ENCODE measurements at places on chromosomes 5 and 9.

GRCh38 chr5:674630-675011 is 18.5 kb downstream of the TPPP start:
- DNase-seq, result no peak

DNA sequence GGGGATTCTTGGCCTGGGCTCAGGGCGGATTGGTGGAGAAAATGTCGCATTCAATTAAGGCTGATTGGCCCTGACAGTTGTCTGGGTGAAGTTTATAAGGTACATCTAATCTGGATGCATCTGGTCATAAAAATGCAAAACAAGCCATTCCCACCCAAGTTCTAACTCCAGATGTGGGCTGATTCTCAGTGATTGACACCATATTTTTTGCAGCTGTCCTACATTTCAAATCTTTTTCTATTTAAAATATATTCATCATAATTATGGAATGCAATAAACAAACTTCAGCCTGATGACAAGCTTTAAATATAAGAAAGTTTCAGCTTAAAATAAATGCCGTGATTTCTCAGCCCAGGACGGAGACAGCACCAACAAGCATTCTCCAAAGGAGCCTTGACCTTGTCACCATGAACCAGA is 146.4 kb upstream of the SMIM23 start:
- no peak for DNase-seq

DNA sequence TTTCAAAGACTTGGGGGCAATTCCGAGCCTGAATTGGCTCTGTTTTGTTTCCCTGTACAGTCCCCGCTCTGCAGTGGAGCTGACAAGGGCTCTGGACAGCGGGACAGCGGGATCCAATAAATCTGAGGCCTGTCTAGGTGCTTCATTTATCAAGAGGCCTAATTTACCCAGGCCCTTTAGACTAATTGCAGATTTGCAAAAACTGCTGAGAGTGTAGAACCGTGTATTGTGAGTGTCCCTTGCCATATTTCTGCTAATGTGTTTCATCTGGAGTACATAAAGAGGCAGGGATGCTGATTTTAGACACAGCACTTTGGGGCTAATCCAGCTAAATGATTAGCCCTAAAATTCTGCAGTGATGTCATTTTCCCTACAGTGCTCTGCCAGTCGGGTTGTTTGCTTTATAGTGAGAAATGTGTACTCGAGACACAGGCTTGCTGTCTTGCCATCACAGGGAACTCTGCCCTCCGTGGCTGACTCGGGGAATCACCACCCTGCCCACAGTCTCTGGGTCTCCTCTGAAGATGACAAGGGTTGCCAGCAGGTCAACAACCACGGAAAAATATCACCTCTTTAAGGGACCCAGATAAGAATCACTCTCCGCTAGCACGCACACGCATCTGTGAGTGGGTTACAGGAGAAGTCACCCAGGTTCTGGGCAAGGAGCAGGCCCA is 592.0 kb downstream of the BNC2 start:
- no peak for DNase-seq

- DNase-seq, result no peak
Measured at GRCh38 chr9:127154003-127154389, 31.6 kb upstream of the ANGPTL2 start.

DNA sequence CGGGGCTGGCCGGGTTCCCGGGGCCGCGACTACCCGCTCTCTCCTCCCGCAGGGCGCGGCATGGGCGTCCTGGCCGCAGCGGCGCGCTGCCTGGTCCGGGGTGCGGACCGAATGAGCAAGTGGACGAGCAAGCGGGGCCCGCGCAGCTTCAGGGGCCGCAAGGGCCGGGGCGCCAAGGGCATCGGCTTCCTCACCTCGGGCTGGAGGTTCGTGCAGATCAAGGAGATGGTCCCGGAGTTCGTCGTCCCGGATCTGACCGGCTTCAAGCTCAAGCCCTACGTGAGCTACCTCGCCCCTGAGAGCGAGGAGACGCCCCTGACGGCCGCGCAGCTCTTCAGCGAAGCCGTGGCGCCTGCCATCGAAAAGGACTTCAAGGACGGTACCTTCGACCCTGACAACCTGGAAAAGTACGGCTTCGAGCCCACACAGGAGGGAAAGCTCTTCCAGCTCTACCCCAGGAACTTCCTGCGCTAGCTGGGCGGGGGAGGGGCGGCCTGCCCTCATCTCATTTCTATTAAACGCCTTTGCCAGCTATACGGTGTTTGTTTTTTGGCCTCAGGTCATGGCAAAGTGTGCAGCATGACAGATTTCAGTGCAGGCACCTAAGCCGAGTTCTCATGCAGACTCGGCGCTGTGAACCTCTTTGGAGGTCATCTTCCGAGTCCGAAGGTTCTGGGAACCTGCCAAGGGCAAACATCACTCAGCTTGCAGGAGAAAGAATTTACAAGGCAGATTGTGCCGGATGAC is 516 bp downstream of the MRPL41 start:
- no peak for DNase-seq

GRCh38 chr5:6936031-6936430 is 222.8 kb downstream of the TENT4A start:
- DNase-seq, result no peak

DNA sequence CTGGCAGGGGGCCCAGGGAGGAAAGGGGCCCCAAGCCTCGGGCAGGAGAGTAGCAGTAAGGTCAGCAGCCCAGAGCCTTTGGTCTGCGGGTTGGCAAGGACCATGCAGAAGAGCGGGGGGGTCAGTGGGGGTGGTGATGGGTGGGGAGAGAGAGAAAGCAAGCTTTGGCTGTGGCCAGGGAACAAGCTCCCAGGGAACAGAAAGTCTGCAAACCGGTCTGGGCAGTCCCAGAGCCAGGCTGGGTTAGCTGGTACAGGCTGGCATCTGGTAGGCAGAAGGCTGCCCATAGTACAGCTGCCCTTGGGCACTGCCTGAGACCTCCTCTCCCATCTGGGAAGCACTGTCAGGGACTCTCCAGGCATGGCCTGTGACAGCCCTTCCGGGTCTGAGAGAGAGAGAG is 10.5 kb upstream of the EPB41L4B start:
- DNase-seq, result no peak

GRCh38 chr5:88536146-88536545 is 267.5 kb upstream of the TMEM161B start:
- DNase-seq, result no peak

DNA sequence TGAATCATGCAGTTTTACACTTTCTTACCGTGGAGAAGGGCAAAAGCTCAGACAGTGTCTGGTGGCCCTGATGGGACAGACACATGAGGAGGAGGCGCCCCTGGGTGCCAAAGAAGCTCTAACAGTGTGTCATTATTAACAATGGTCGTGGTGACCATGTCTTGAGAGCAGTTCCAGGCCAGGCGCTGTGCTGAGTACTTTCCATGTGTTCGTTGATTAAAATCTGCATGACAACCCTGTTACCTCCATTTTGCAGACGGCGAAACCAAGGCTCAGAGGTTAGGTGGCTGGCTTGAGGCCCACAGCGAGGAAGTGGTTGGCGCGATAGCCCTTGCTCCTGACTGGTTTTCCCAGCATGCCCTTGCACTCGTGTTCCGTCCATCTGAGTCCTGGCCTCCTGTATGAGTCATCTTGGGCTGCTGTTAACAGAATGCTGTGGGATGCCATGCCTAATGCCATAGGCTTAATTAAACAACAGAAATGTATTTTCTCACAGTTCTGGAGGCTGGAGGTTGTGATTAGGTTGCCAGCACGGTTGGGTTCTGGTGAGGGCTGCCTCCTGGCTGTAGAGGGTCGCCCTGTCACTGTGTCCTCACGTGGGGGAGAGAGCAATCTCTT is 92.0 kb downstream of the AMBP start:
- no peak for DNase-seq

GRCh38 chr5:179251276-179251969 is 93.8 kb downstream of the ADAMTS2 start:
- DNase-seq, result no peak

- DNase-seq, result no peak
Measured at GRCh38 chr5:24161559-24161958, 483.2 kb downstream of the CDH10 start.

GRCh38 chr9:105760053-105760452 is 65.7 kb downstream of the TMEM38B start:
- DNase-seq, result no peak

DNA sequence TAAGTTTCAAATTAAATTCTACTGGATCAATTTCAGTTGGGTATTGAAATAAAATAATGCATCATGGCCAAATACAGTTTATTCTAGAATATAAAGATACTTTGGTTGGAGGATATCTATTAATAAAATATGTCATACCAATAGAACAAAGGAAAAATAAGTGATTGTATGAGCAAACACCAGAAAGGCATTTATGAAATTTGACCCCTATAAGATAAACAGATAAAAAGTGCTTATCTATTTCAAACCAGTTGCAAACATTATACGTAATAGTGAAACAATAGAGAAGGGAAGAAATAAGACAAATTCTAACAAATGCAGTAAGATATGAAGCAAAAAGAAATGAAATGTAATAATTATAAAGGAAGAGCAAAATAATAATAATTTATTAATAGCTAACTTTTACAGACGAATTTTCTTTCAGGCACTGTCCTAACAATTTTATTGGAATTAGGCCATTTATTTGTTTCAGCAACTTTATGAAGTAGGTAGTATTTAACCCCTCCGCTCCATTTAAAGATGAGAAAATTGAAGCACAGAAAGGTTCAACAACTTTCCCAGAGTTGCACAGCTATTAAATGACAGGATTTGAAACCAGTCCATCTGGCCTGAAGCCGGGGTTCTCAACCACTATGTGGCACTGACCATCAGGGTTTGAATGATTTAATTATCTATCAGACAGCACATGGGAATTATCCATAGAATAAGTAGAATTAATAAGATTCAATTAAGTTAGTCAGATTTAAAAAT is 20.8 kb downstream of the ANKRD55 start:
- DNase-seq, result no peak

GRCh38 chr9:83220730-83221129 is 157.8 kb upstream of the RASEF start:
- no peak for DNase-seq

DNA sequence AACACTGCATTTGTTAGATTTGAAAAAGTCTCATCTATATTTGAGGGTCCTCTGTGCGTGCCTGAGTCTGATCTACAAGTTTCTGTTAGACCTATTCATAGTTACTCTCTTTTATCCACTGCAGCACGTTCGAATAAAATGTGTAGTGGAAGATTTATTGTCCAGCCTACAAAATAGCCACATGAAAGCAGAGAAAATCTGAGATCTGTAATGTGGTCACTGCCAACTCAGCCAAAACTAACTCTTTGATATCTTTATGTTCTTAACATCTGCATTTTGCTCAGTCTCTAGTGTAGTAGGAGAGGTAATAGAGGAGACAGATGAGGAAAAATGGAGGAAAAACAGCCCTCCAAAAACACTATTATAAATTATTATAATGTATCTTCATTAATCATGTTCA is 354.0 kb downstream of the NPR3 start:
- no peak for DNase-seq

DNA sequence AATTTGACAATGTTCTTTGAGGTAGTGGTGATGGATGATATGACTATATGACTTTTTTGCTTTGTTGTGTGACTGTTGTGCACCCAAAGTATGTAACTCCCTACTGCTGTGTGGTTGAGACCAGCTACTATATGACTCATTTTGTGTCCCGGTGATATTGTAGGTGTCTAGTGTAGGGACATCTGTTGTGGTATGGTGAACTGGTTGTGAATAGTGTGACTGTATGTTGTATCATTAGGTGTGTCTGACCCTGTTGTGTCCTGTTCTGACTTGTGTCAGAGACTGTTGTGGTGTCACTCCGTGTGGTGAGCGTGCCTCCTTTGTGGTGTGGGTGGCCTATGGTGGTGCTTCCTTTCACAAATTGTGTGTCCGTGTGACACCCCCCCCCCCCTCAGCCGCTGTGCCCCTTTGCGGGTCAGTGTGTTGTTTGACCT is 11.2 kb upstream of the CXXC5 start:
- no peak for DNase-seq

DNA sequence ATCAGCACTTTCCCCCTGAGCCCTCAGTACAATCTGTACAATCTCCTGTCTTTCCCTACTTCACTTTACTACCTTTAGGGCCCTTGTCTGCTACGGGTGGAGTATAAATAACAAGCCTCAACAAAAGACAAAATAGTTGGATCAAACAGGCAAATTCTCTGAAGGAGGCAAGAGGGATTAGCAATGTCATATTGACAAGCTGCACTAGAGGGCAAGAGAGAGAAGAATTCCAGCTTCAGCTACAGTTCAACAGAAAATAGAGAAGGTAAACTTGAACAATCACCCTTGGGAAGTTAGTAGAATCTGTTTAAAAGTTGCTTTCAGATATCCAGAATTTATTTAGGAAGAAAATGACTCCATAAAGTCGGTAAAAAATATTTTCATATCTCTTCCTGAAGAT is 68.4 kb upstream of the IZUMO3 start:
- DNase-seq, result no peak

DNA sequence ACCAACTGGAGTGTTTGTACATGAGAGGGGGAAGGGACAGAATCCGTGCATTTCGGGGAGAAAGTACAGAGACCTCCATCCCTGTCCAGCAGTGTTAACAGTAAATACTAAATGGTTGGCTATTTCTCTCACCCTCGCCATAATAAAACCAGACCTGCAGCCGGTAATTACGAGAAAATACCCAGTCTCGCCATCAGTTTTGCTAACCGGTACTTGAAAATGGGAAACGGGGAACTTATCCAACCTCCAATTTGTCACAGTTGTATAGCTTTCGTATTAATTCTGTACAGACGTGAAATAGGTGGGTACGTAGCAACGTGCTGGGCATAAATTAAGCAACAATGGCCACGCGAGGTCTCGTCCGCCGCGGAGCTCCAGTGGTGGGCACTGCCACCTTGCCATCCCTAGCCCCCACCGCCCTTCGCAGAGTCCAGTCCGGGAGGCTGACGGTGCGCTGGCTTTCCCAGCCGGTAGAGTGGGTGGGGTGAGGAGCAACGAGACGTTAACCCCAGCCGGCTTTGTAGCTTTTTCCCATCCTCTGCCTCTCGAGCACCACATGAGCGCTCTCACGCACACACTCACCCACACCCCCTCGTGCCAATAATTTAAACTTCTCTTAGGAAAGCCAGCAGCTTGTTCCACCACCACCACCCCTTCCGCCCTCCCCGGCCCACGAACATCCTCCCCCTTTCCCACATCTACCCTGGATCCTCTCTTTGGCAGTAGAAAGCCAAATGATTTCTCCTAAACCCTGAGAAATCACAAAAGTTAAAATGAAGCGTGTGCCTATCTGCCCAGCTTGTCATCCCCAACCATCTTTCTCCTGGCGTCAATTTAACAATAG is 1.8 kb downstream of the ELAVL2 start:
- DNase-seq, result no peak

- DNase-seq, result no peak
Measured at GRCh38 chr5:76941000-76941399, 11.8 kb upstream of the CRHBP start.

GRCh38 chr5:34499001-34499734 is 157.0 kb upstream of the RAI14 start:
- no peak for DNase-seq

- no peak for DNase-seq
Measured at GRCh38 chr5:150434464-150434863, 15.1 kb downstream of the RPS14 start.

Data from CD8-positive, alpha-beta T cell (primary cell).